Activated CD8-positive, alpha-beta memory T cell treated with anti-CD3 and anti-CD28 coated beads for 4 hours (primary cell): ENCODE measurements at places on chromosomes 1 and 21.

- no peak for DNase-seq
Observed at GRCh38 chr1:9472386-9473031, 66.8 kb upstream of the SLC25A33 start.

DNA sequence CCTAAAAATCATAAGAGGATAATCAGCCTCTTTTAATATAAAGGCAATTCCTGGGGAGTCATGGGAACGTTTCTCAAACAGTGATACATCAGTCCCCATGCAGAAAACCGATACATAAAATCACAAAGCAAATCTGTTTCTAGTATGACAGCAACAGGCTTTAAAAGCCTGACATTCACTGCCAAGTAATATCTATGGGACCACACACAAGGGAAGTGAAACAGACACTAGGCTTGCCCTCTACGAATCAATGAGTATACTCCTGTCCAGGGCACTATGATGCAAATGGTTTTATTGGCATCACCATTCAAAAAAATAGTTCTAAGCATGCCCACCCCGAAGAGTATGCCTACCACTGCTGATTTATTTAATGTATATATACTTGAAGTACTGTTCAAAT, 54.4 kb downstream of the TIAM1 start:
- DNase-seq = no peak

- DNase-seq = no peak
Observed at GRCh38 chr21:39484711-39485276, 33.0 kb downstream of the SH3BGR start.

- DNase-seq = no peak
Observed at GRCh38 chr1:233135833-233136232, 159.7 kb downstream of the PCNX2 start.

DNA sequence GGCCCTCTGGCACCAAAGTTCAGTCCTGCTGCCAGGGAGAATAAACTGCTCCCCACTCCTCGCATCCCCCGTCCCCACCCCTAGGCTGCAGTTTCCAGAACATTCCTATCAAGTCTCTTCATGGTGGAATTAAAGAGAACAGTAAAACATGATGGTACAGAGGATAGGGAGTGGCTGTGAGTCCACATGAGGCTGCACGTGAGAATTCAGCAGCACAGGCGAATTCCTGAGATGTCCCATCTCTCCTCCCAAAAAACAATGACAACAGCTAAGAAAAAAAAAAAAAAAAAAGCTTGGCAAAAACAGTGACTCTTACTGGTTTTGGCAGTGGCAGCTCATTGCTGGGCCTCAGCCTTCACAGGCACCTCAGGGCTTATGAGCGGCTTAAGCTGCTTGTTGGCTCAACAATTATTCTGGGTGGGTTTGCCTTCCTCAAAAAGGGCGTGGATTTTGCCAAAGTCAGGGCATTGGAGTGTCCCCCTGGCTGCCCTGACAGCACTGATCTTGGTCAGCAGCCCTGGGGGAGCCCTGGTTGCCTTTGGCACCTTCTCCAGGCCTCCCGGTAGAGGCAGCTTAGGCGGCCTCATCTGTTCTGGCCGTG, 5.7 kb upstream of the IFFO2 start:
- DNase-seq = no peak

- DNase-seq = no peak
Observed at GRCh38 chr1:193890935-193891334, 704.5 kb upstream of the B3GALT2 start.

- no peak for DNase-seq
Observed at GRCh38 chr1:156100205-156100995, 14.1 kb upstream of the LMNA start.

DNA sequence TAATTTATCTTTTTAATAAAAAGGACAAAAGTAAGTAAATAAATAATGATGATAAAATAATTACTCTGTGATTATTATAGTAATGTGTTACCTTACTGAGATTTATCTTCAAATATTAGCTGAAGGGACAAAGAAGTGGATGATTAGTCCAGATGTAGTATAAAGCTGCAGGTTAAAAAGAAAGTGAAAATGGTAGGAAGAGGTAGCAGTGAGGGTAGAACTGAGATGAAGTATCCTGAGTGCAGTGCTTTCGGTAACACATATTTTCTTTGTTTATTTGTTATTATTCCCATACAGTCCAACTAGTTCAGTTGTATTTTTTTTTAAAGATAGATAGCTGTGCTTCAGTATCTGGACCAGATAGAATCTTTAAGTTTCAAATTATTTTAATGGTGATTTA, 1203.5 kb downstream of the NCAM2 start:
- no peak for DNase-seq

GRCh38 chr21:26447932-26448475, 125.1 kb downstream of the CYYR1 start:
- DNase-seq = no peak

- no peak for DNase-seq
Observed at GRCh38 chr1:55010194-55010886, 11.6 kb downstream of the BSND start.

GRCh38 chr21:20551939-20552338, 446.3 kb upstream of the NCAM2 start:
- DNase-seq = no peak

DNA sequence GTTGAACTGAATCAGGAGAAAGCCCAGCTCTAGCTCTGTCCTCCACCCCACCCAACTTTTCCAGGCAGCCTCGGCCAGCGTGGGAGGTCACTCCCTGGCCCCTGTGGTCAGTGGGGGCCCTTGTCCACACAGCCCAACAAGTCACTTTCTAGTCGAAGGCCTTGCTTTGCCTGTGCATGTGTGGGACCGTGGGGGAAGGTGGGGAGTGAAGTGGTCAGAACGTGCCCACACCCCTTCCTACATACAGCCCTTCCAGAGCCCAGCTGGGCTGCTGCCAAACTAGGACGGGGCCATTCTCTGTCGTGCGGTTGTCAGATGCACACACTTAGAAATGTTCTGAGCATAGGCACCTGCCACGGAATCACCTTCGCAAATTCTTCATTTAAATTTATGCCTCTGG, 18.0 kb downstream of the FAAP20 start:
- DNase-seq = no peak

- DNase-seq = no peak
Observed at GRCh38 chr1:65309304-65310077, at the start of gene DNAJC6. DNAJC6 (plus strand) TSS chr1:65309543; CDS start chr1:65309746, 203 bp downstream.

- DNase-seq = no peak
Observed at GRCh38 chr1:114341856-114342255, 169.1 kb downstream of the TRIM33 start.

GRCh38 chr1:167765496-167765895, 43.7 kb downstream of the MPZL1 start:
- no peak for DNase-seq

GRCh38 chr1:211017075-211017718, 116.8 kb downstream of the KCNH1 start:
- DNase-seq = no peak

DNA sequence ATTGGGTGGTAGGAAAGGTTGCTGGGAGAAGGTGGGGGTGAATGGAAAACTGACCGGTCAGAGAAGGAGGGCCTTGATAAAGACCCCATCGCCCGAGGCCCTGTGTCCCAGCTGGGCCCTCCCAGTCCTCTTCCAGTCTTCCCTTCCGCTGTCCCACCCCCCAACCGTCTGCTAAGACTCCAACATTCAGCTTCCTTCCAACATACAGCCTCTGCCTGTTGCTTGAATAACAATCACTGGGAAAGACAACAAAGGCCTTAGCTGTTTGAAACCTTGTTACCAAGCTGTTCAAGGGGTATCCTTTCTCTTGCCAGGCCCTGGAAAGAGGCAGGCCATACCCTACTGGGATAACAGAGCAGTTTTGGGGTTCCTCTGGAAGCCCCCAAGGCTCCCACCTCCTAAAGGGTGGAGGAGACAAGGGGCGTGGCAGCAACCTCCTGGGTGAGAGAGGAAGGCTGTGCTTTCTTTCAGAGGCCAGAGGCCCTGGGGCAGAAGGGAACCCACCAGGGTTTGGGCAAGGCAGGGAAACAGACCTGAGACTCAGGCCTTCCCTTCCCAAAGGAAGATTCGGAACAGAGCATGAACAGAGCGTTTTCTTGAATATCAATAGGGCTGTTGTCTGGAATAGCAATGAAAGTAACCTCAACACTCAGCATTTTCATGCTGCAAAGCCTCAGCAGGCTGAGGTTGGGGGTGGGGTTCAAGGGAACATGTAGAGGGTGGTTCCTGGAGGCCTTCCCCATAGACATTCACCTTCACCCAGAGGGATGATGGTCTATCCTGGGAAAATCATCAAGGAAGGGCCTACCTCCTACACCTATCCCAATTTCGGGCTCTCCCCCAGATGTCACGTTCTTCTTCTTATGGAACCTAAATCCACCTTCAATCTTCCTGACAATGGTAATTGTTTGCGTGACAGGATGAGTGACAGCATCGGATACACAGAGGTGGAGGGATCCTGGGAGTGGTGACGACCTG, 4.1 kb downstream of the ETNK2 start:
- DNase-seq = no peak

GRCh38 chr1:209707308-209707707, 2.7 kb downstream of the HSD11B1 start:
- DNase-seq = no peak

DNA sequence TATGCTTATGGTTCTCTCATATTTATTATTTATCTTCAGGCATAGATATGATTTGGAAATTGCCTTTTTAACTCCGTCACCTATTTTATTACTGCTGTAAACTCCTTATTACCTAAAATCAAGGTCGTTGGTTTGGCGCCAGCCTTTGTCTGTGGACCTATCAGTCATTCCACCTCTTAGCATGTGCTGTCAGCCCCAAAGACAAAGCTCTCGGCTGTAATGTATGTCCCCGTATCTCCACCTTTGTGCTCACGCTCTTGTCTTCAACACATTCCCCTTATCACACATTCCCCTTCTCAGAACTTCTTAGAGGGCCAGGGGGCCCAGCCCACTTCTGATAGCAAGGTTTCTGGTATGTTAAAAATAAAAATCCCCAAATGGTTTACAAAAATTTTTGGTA, 342.2 kb downstream of the RYR2 start:
- no peak for DNase-seq

- no peak for DNase-seq
Observed at GRCh38 chr1:44347280-44347679, 7.8 kb downstream of the ERI3 start.

- peak; percentile 60 for DNase-seq
Observed at GRCh38 chr21:34807146-34807880, 138.5 kb downstream of the CLIC6 start.

GRCh38 chr1:228358039-228358763, 48.4 kb downstream of the TRIM11 start:
- no peak for DNase-seq

DNA sequence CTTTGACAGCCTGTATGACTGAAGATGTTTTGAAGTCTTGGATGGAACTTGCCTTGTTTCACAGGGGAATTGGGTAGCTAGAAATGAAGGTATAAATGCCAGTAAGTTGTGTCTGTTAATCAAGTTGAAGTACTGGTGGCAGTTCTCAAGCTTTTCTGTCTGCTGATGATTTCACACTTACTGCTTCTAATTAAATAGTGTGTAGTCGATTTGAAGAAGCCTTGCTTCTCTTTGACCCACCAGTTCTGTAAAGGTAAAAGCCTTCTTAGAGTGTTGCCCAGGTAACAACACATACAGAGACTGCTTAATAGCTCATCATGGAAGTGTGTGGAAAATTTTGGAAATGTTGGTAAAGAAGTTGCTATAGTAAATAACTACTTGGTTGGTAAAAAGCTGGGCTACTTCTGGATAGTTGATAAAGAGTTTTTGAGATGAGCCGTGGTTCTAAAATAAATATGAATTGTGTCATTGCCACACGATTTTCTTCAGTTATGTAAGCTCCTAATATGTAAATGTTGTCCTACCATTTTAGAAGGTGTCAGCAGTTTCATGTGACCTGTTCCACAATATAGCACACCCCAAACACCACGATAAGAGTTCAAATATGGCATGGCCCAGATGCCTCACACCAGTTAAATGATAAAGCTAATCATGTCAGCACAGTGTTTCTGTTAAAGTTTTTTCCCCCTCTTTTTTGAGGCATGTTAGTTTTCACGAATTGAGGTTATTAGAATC, 7.4 kb downstream of the RABGAP1L start:
- no peak for DNase-seq

DNA sequence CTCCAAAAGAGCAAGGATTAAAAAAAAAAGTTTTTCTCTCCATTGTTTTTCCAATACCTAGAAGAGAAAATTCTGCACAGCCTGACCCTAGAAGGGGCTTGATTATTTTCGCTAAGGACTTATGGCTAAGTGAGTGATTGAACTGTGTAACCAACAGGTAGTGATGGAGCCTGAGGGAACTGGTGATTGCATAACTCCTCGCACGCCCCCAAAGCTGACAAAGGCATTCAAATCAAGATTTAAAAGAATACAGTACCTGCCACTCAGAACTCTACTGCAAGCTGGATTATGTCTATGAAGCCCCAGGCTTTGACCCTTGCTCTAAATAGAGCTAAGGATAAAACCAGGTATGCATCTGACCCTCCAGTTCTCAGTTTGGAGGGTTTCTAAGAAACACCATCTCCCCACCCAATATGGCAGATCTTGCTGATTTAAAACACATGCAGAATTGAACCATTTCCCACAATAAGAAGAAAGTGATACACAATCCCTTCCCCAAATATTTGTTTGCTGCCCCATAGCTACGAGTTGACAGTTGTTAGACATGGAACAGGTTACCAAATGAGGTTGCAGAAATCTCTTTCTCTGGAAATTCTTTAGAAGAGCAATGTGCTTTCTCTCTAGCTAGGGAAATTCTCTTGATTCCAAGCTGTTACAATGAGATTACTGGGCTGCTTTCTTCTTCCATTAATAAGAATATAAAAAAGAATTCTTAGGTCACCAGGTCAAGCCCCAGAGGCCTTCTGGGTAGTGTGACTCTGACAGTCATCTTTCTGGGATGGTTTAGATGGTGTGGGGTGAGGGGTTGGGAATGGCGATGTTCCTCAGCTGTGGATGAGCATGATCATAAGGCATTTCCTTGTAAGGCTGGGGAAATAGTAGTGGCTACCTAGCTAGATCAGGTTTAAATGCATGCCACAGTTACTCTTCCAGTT, 35.1 kb downstream of the FGGY start:
- DNase-seq = no peak

GRCh38 chr1:111733183-111733991, 5.8 kb downstream of the INKA2 start:
- DNase-seq = no peak

DNA sequence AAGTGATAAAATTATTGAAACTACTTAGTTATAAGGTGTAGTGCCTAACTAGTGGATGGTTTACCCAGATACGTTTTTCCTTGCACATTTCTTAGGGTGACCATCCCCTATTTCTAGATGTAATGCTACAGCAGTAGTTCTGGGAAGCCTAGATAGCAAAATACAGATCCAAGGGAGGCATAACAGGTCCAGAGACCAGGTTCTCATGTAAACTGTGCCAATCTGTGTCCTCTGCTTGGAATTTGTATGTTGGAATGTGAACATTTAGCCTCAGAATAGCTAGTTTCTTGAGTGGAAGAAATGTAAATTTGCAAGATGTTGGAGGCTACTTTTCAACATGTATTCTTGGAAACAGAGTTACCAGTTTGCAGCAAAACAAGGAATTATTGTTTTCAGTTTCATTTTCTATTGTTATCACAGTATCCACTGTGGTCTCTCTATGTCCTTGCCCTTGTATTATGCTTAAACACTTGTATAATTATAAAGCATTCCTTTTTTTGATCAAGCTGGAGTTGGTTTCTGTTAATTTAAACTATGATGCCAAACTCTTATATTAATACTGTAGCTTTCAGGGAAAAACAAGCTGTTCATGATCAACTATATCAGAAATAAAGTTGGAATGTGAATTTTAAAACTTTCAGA, 102.0 kb upstream of the BRINP3 start:
- no peak for DNase-seq

- DNase-seq = no peak
Observed at GRCh38 chr1:38508232-38508631, 351.3 kb downstream of the RRAGC start.
